ENCODE measurements at places on chromosomes 3 and 15.
A peak's percentile ranks its signal among the peaks of the same experiment; 100 is the strongest.

DNA sequence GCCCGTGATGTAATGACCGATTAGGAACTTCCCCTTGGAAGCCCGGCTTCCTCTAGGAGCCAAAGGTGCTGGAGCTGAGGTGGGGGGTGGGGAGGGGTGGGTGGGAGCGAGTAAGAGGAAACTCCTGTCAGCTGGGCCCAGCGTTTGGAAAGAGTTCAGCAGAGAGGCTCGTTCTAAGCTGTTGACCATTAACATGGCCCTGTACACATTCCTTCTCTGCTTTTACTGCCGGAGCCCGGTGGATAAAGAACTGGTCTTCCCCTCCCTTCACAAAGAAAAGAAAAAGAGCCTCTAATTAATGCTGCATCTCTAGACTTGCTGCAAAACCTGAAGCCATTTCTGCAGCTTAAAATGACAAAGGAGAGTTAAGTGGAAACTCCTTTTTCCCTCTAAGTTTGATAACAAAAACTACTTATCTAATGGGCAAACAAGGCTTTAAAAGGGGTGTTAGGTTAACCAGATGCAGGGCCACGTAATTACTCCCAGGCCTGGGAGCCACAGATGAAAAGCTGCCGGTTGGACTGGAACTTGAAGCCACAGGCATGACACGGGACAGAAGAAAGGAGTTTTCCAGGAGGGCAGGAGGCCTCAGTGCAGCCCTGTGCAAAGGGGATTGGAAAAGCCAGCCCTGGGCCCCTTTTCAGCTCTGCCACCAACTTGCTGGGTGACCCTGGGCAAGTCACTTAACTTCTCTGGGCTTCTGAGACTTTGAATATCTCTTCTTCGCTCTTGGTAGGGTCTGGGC is 71.3 kb downstream of the SMAD6 start:
- DNase-seq = no peak

DNA sequence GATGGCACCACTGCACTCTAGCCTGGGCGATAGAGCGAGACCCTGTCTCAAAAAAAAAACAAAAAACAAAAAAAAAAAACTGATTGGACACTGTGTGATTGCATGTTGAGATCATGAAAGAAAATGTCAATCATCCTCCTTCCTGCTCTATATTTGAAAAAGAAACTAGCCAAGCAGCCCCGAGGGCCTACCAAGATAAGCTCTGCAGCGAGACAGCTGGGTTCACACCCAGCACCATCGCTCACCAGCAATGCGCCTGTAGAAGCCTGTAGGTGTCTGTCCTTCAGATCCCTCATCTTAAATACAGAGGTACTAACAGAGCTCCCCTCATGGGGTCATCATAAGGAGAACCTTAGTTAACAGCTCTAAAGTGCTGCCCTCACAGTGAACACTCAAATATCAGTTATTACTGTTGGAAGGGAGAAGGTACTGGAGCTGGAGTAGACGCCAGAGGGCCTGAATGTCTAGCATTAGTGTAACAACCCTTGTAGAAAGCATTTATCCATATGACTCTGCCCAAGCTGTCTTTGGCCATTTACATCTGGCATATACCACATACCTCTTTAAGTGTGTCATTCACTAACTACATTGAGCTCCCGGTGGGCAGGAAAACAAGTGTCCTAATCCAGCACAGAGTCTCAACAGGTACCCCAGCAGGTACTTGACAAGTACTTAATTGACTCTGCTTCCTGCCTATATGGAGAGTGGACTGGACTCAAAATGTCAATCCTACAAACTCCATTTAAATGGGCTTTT is 22.9 kb downstream of the MYLK start:
- no peak for DNase-seq

DNA sequence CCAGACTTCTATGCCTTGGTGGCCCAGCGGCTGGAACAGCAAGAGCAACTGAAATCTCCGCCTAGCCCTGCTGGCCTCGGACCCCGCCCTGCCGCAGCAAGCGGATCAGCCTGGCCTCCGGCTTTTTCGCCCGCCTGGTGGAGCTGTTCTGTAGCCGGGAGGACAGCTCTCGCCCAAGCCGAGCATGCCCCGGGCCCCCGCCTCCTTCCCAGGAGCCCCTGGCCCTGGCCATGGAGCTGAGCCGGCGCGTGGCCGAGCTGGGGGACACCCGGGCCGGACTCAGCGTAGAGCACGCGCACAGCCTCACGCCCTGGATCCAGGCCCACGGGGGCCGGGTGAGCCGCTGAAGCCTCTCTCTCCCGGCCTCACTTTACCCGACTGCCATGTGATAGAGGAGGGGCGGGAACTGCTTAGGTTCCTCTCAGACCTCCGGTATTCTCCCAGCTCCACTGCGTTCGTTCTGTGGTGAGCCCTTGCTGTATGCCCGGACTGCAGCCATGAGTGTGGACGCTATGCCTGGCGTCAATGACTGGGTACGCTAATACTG is 24.1 kb upstream of the MRPL3 start:
- peak; percentile 11 for DNase-seq

GRCh38 chr3:124619887-124620599 is 110.2 kb upstream of the UMPS start:
- DNase-seq = no peak

DNA sequence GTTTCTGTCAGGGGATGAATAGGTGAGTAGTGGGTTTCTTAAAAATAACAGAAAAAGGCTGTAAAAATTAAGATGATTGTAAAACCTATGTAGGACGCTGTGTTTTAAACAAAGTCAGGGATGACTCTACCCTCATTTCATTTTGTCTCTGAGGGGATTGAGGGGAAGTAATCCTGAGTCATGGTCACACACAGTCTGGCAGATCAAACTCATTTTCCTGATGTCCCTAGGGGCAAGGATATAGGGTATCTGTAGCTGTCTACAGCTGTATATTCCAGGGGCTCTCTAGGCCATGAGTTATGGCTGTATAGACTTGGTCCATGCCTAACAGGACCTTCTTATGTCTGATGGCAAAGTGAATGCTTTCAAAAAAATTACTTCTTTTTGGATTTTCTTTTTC is 421.1 kb downstream of the PDCD6IP start:
- DNase-seq = no peak

- DNase-seq = no peak
Measured at GRCh38 chr3:74787011-74787410, 172.6 kb upstream of the CNTN3 start.

- no peak for DNase-seq
Measured at GRCh38 chr3:55296030-55296429, 191.1 kb downstream of the WNT5A start.

- no peak for DNase-seq
Measured at GRCh38 chr3:47385007-47385406, 4.2 kb downstream of the PTPN23 start.

GRCh38 chr15:26620528-26621458 is 152.1 kb downstream of the GABRB3 start:
- DNase-seq = no peak

DNA sequence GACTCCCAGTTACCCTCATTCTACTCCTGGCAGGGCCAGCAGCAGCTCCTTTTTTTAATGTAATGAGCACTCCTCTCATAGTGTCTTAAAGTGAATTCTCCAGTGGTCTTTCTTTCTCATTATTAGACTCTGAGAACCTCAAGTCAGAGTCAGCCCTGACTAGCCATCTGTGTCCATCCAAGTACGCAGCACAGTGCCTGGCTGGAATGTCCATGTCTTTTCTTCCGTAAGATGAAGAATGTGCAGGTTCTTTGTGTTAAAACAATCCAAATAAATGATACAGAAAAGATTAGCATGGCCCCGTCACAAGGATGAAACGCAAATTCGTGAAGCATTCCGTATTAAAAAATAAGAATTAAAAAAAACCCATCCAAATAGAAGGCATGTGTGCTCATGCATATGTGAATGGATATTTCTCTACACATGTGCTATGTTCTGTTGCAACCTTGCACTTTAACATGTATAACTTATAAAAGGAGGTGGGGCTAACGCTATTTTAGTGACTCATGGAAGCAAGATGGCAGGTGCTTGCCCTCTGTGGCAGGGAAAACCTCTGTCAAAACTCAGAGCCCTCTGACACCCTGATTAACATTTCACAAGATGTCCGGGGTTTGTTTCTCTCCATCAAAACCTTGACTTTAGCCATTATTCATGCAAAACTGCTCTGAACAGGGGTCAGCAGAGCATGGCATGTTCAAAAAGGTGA is 170.7 kb upstream of the TOPAZ1 start:
- no peak for DNase-seq

- no peak for DNase-seq
Measured at GRCh38 chr3:160373655-160374054, 25.4 kb downstream of the IFT80 start.

- no peak for DNase-seq
Measured at GRCh38 chr15:61820951-61821350, 239.3 kb downstream of the VPS13C start.

DNA sequence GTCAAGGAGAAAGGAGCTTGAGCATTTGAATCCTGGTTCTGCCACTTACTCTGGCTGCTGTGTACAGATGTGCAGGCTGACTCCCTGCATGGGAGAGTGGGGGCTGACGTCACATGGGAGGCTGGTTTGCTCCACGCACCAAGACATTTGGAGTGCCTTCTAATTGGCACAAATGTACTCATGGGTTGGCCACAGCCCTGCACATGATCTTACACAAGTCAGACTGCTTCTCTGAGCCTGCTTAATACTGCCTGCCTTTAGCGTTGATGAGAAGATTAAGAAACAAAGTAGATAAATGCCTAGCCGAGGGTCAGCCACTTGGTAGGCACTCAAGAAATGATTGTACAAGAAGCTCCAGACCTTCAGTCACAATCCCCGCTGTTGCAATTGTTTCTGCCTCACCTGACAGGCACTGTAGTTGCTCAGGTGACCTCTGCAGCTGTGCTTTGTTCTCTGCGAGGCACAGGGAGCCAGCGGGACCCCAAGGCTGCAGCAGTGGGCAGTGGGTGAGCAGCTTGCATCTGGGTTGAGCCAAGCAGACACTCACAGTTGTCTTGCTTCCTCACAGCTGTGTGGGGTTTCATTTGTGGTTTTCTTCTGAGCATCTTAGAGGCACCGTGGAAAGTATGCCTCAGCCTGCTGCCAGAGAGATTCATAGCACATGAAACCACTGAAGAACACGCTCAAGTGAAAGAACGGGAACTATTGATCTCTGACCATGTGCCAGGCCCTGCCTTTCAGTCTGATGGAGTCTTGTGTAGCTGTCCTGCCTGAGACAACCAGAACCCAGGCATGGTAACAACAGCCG is 33.1 kb downstream of the GRK7 start:
- DNase-seq = peak; percentile 73

DNA sequence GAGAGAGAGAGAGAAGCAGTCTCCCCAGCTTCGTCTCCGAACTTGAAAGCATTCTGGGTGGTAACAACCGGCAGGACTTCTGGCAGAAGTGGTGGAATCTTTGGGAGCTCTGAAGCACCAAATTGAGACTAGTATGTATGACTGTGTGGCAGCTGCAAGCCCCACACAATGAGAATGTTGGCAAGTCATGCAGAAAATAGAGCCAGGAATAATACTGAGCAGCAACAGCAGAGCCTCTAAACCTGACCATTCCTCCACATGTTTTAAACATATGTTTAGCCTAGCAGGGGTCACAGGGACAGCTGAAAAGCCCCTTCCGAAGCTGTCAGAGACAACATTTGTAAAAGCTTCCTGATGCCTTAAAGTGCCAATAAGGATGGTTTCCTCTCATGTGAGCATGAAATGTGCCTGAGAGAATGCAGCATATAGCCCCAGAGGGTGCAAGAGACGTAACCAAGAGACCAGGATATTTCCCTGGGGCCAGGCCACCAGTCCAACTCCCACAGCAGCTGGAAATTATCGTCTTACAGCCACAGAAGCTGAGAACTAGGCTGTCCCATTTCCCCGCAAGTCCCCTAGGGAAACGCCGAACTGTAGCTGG is 178.6 kb upstream of the CCDC54 start:
- no peak for DNase-seq

DNA sequence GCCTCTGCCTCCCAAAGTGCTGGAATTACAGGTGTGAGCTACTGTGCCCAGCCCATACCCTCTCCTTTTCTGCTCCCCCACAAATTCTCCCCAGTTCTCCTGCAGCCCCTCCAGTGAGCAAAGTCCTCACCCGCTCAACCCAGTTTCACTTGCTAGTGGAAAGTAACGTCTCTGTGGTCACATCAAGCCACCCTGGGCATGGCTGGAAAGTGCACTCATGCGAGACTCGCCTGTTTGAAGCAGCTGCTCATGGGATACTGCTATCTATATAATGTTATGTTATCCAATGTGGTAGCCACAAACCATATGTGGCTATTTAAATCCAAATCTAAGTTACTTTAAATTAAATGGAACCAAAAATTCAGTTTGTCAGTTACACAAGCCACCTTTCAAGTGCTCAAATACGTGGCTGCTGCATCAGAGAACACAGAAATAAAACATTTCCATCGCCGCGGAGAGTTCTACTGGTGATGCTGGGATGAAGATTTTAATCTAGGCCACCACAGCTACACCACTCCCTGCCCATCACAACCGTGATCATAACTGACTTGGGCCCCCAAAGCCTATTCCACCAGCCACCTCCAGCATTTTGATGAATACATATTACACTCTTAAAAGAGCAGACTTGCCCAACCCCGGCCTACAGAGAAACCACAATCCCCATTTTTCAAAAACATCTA is 119.4 kb downstream of the LIPC start:
- DNase-seq = peak; percentile 28

DNA sequence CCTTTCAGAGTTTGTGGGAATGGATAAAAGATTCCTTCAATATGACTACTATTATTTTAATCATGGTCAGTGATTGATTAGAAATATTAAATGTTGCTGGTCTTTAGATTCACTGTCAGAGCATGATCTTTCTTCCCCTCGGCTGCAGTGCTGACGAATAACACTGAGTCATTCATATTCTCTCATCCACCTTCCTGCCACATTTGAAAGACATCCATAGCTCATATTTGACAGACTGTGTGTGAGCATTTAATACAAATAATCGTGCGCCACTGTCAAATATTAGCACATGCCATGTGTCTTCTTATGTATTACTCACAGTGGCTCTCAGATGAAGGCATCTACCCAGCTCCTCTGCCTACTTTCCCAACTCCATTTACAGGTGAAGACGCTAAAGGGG is 476.5 kb upstream of the TPRG1 start:
- DNase-seq = no peak

DNA sequence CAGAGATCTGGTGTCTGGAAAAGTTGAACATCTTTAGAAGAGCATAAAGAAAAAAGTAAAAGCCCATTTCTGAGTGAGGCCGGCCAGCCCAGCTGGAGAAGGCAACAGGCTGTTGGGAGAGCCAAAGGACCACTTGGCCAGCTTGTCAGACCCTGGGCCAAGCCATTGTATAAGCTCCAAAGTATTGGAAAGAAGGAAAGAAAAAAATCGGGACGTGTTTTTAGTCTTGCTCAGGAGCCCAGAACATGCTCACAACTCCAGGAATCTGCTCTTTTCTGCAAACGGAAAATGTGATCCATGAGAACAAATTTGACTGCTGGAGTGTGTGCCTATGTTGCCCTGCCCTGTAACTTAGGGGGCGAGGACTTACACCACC is 10.4 kb upstream of the CLPX start:
- no peak for DNase-seq

- peak; percentile 2 for DNase-seq
Measured at GRCh38 chr15:24848050-24848449, 106.7 kb upstream of the SNRPN start.

- DNase-seq = no peak
Measured at GRCh38 chr3:48747015-48747615, 30.1 kb upstream of the IP6K2 start.

GRCh38 chr15:90617668-90618097 is 88.0 kb downstream of the CRTC3 start:
- DNase-seq = no peak

- no peak for DNase-seq
Measured at GRCh38 chr3:35383719-35384555, 255.4 kb upstream of the ARPP21 start.

Data from activated naive CD8-positive, alpha-beta T cell treated with anti-CD3 and anti-CD28 coated beads, Interleukin-2, amount 50 U/mL, for 24 hours (primary cell).